ENCODE measurements at places on chromosomes 6 and 20.

GRCh38 chr6:166907373-166907841 is 48.9 kb downstream of the RNASET2 start:
- DNase-seq = peak; percentile 11

DNA sequence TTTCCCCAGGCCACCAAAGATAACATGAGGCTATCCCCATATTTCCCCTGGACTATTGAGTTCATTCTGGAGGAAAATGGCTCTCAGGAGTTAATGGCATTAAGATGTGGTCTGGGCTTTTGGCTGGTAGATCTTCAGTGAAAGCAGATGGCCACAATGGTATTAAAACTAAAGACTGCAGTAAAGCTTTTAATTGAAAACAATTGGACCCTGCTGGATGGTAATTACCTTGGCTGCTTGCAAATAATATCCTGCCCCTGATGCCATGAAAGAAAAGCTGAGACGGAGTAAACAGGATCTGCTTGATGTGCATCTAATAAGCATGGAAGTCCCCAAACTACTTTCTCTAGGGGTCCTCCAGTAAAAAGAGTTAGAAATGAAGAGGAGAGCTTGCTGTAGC is 255.8 kb downstream of the QKI start:
- no peak for DNase-seq

DNA sequence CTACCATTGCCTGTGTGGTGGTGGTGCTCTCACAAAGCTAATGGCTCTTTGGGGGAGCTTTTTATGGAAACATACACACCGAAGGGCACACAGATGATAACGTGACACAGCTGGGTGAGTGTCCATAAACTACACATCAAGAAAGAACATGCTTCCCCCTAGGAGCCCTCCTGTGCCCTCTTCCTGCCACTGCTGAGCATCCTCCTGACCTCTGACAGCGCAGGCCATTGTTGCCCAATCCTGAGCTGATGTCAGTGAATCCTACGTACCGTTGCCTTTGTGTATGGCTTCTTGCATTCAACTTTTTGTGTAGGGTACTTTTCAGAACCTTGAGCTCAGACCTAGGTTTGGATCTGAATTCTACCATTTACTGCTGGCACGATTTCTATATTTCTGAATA is 65.8 kb upstream of the SLC22A1 start:
- no peak for DNase-seq

DNA sequence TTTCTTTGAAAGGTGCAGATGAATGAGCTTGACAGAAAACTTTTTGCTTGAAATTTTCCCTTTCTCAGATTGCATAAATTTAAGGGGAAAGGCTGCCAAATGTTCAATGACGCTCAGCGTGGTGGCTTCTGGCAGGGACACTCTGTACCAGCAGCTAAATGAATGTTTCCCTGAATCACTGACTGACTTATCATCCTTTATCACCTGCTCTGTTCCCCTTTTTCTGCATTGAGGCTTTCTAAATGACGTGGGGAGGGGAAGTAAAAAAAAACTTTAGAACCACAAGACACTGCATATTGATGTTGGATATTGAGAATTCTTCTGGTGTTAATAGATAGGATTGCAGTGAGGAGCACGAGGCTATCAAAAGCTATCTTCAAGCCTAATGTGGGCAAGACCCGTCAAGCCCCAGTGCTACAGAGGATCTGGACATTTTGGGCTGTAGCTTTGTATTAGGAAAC is 46.9 kb upstream of the ENPP5 start:
- no peak for DNase-seq

- DNase-seq = no peak
Measured at GRCh38 chr20:33673114-33673409, 1.2 kb downstream of the NECAB3 start.

GRCh38 chr6:153698637-153699036 is 340.4 kb upstream of the OPRM1 start:
- DNase-seq = no peak

- DNase-seq = peak; percentile 68
Measured at GRCh38 chr20:36808317-36809257, 35.0 kb upstream of the DSN1 start.

GRCh38 chr6:135814043-135814442 is 37.5 kb upstream of the PDE7B start:
- no peak for DNase-seq

DNA sequence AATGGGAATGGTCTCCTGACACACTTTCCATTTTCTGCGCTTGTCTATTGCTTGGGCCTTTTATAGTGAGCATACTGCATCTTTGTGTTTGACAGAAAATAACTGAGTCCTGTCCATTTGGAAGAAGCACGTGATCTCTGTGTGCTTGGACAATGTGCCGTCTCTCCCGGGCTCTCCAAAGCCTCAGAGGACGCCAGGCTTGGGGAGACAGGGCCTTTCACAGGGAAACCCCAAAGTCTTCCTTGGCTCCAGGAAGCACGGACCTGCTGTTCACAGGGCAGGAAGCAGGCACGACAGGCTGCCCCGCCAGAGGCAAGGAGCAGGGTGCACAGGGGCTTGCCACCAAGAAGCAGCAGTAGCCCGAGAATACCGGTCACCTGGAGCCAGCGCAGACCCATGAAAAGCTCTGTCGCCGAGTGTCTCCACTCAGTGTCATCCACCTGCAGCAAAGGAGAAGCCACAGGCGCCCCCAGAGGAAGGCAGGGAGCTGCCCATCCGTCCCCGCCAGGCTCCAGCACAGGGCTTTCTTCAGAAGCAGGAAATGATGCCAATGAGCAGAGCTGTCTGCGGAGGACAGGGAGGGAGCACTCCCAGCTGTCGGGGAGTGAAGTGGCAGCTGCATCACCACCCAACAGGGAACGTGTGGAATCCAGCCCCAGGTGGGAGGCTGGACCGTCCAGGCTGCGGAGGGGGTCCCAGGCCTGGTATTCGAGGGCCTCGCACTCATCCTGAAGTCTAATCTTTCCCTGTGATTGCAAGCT is 135.1 kb downstream of the AGPAT4 start:
- no peak for DNase-seq

All from CD4-positive, alpha-beta T cell treated with Interleukin-2 at 100 ng/mL for 4 hours (primary cell).